Adrenal gland (tissue), 19 donors: ENCODE measurements at places on chromosomes 4 and X. TPM values are rescaled to one million over a fixed set of nuclear protein-coding genes. Genes with fewer than 3 reads are reported as not detected.

- no peak for DNase-seq
Observed at GRCh38 chrX:119389214-119389613, 9.9 kb upstream of the SLC25A43 start.

DNA sequence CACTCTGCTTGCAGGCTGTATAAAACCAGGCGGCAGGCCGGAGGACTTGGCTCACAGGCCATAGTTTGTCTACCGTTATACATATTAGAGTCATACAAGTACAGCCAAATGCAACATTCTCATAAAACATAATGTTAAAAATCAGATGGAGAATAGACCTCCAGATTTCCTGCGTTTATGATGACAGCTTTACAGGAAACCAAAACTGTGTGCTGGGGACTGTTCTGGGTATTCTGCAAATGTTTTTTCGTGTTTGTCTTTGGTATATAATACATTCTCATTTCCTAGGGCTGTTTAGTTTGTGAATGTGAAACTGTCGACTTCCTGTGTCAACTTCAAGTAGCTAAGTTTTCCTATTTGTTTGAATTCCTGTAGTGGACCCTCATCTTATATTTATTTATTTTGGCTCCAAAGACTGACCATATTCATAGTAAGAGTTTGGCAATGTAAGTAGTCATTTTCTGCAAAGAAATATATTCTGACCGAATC lies 79.5 kb upstream of the FAM9C start:
- DNase-seq: peak; percentile 4

- DNase-seq: no peak
Observed at GRCh38 chr4:155944516-155944915, 9.2 kb downstream of the CTSO start.

DNA sequence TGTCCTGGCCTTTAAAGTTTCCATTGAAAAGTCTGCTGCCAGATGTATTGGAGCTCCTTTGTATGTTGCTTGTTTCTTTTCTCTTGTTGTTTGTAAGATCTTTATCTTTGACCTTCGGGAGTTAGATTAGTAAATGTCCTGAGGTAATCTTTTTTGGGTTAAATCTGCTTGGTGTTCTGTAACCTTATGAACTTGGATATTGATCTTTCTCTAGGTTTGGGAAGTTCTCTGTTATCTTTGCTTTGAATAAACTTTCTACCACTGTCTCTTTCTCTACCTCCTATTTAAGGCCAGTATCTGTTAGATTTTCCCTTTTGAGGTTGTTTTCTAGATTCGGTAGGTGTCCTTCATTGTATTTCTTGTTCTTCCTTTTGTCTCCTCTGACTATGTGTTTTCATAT lies 447.8 kb downstream of the FAM133A start:
- DNase-seq: no peak

DNA sequence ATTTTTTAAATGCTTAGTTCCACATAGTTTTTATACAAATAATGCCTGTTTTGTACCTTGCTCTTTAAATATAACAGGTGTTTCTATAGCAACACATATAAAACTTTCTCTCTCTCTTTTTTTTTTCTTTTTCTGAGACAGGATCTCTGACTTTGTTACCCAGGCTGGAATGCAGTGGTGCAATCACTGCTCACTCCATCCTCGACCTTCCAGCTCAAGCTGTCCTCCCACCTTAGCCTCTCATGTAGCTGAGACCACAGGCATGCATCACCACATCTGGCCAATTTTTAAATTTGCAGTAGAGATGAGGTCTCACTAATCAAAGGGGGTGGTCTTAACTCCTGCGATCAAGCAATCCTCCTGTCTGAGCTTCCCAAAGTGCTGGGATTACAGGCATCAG lies 18.3 kb upstream of the SULT1E1 start:
- no peak for DNase-seq

DNA sequence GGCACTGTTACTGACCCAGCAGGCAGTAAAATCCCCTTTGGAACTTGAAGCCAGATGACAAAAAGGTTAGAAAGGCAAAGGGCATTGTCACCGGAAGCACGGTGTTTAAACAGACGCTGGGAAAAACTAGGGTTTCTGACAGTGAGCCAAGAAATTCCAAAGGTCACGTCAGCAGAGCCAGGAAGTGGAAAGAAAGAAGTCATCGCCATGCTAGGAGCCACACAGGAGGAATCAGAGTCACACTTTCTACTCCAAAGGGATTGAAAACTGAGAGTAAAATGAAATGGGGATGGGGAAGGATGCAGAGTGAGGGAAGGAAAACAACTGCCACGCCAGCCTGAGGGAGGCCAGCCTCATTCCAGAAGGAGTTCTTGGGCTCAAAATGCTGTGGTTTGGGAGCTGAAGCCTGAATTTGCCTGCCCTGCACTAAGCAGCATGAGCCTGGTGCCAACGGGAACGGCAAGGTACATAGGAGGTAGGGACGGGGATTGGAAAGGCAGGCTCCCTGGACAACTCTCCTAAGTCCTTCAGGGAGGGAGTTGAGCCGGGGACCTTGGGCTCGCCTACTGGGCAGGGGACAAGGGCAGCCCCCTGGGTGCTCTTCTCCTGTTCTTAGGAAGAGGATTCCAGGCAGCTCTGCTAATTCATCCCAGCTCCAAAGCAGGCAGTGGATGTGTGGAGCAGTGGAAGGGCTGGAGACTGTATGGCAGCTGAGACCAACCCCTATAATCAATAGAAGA lies 66.8 kb downstream of the SOWAHB start:
- peak; percentile 51 for DNase-seq

CXCL10 gene
- 1.1 TPM for polyA plus RNA-seq

CT83 gene
- not detected for polyA plus RNA-seq

PCDH18 gene
- polyA plus RNA-seq: 2.6 TPM
